Uterus (tissue), 4 donors: ENCODE measurements at places on chromosomes 7 and 10. TPM values are rescaled to one million over a fixed set of nuclear protein-coding genes. Genes with fewer than 3 reads are reported as not detected.

DNA sequence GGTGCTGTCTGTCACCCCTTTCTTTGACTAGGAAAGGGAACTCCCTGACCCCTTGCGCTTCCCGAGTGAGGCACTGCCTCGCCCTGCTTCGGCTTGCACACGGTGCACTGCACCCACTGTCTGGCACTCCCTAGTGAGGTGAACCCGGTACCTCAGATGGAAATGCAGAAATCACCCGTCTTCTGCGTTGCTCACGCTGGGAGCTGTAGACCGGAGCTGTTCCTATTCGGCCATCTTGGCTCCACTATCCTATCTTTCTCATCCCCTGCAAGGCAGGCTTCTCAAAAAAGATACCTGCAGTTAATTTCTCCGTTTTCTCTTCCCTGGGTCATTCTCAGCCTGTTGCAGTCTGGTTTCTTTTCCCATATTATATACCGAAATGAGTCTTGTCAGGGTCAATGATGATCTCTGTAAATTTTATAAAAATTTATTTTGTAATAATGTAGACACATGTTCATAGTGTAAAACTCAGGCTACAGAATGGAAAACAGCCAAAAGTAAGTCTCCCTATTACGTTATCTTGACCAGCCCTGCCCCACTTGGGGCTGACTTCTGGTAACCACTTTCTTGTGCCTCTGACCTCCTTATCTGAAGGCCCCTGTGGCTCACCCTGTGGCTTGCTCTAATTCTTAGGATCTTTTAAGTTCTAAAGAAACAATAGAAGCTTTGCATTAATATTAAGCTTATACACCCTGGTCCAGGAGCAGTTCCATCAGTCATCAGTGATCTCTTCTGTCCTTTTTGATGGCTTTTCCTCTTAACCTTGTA is 20.7 kb downstream of the BLVRA start:
- H3K4me3 ChIP-seq = no peak overlapping the region
- DNase-seq = no peak
- no peaks in the 10 kb centered on the region for H3K4me1 ChIP-seq
- H3K36me3 ChIP-seq = no peaks in the 10 kb centered on the region
- no peaks in the 10 kb centered on the region for H3K27me3 ChIP-seq

DNA sequence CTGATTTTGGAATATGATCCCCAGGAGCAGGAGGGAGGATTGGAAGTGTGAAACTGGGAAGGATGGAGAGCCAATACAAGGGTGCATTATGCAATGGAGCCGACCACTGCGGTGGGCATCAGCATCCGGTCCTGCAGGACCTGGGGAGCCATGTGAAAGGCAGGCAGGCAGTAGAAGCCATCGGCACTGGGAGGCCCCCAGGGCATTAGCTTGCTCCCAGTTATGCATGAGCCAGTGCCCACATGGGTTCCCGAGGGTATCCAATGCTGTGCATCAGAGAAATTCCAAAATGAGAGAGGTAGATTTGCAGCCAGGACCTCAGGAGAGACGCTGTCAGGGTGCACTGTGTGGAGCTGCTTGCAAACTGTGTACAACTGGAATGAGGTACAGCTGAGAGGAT is 8.7 kb upstream of the KCP start:
- no peak overlapping the region for H3K27ac ChIP-seq
- no peaks in the 10 kb centered on the region for H3K4me1 ChIP-seq
- H3K27me3 ChIP-seq = no peaks in the 10 kb centered on the region
- H3K36me3 ChIP-seq = no peaks in the 10 kb centered on the region
- no peak for DNase-seq

DNA sequence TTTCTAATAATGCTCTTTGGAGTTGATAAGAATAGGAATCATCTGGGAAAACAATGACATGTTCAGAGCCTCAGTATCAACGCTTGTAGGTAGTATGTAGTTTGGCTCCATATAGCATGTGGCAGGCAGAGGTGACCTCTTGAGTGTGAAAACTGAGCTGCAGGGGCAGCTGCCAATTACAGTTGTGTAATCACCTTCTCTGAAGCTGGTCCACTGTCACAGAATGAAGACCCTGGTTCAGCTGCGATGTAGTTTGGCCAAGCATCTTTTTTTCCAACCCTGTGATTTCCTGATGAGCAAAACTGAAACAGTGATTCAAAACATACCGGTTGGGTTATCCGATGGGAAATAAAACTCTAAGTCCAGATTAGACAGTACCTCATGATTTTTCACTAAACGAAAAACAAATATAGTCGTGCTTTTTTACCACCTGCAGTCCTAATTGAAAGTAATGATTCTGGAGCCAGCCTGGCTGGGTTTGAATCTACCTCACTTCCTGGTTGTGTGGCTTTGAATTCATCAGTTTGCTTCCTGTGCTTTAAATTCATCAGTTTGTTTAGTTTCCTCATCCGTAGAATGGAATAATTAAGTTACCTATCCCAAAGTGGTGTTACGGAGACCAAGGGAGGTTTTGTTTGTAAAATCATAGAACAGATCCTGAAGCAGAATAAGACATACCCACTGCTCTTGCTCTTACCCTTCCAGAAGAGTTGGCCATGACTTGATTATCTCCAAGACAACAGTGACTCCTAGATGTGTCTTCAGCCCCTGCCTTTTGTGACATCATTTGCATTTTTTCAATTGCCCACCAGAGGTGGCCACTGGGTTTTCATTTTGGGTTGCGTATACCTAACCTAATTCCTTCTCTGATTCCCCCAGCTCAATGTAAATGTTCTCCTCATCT is 87.4 kb downstream of the CELF2 start:
- H3K36me3 ChIP-seq = no peaks in the 10 kb centered on the region
- no peak overlapping the region for H3K4me3 ChIP-seq
- no peak for DNase-seq
- no peaks in the 10 kb centered on the region for H3K27me3 ChIP-seq
- H3K4me1 ChIP-seq = no peaks in the 10 kb centered on the region

Gene CRYGN
- total RNA-seq = 2.9 TPM

Gene PAX2
- 0.64 TPM for total RNA-seq

DNA sequence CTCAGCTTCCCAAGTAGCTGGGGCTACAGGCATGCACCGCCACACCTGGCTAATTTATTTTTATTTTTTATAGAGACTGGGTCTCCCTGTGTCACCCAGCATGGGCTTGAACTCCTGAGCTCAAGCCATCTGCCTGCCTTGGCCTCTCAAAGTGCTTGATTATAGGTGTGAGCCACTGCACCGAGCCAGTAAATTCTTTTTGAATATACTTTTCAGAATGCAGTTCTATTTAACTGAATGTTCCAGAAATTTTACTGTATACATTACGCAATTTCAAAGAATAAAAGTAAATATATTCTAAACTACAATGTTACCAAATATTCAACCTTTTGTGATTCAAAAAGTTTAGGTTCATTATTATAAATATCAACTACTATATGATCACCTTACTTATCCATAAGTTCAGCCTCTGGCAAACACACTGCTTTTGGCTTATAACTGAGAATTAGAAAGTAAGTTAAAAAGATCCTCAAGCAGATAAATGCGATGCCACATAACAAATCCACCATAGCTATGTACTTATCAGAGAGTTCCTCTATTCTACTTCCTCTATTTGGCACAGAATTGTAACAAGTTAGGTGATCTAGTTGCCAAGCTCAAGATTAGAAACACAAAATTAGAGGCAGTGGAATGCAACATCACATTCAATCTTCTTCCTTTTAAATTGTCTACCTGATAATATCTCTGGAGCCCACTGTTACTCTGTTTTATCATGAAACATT is 118.2 kb downstream of the ANK3 start:
- no peak overlapping the region for H3K4me3 ChIP-seq
- no peaks in the 10 kb centered on the region for H3K4me1 ChIP-seq
- H3K36me3 ChIP-seq = no peaks in the 10 kb centered on the region
- no peak overlapping the region for H3K27ac ChIP-seq
- H3K27me3 ChIP-seq = no peaks in the 10 kb centered on the region
- DNase-seq = no peak

Gene RASSF4
- 8.4 TPM for total RNA-seq

DNA sequence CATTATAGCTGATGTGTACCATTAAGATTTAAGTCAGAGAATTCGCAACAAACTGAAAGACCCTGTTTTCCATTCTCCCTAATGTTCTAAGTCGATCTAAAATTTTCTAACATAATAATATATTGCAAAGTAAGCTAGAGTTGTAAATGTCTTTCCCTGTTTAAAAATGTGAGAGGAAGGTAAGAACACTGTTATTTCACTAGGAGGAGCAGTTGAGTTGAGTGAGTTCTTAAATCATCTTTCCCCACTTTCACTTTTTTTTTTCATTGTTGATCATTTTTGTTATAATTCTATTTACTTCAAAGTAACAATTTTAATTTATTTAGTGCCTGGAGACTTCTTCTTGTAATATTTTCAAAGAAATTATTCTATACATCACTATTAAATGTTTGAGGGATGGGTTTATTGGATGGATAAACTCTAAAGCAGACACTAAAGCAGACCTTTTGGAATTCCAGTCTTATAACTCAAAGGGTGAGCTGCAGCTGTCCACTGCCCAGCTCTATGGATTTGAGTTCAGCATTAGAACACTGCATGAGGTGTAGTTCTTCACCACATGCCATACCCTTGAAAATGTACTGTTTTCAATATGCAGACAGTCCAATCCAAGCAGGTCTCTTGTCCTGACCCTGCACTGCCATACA is 181.3 kb upstream of the FZD1 start:
- H3K4me1 ChIP-seq = peaks cover 7% of the 10 kb centered on the region
- DNase-seq = no peak
- H3K4me3 ChIP-seq = no peak overlapping the region
- H3K27ac ChIP-seq = peak overlapping the region; percentile 24
- no peaks in the 10 kb centered on the region for H3K36me3 ChIP-seq

GRCh38 chr7:153522261-153522660 is 529.9 kb upstream of the DPP6 start:
- no peaks in the 10 kb centered on the region for H3K27me3 ChIP-seq
- no peak overlapping the region for H3K4me3 ChIP-seq
- H3K27ac ChIP-seq = peak overlapping the region; percentile 87
- no peaks in the 10 kb centered on the region for H3K36me3 ChIP-seq
- peak; percentile 69 for DNase-seq

GRCh38 chr7:131011976-131012375 is 278.0 kb upstream of the KLF14 start:
- no peaks in the 10 kb centered on the region for H3K27me3 ChIP-seq
- no peaks in the 10 kb centered on the region for H3K36me3 ChIP-seq
- no peak overlapping the region for H3K4me3 ChIP-seq
- H3K4me1 ChIP-seq = peaks cover 20% of the 10 kb centered on the region

GRCh38 chr7:96786261-96786997 is 76.8 kb upstream of the SEM1 start:
- H3K4me1 ChIP-seq = no peaks in the 10 kb centered on the region
- peak; percentile 15 for DNase-seq
- no peak overlapping the region for H3K4me3 ChIP-seq
- H3K27me3 ChIP-seq = no peaks in the 10 kb centered on the region
- H3K36me3 ChIP-seq = no peaks in the 10 kb centered on the region

DNA sequence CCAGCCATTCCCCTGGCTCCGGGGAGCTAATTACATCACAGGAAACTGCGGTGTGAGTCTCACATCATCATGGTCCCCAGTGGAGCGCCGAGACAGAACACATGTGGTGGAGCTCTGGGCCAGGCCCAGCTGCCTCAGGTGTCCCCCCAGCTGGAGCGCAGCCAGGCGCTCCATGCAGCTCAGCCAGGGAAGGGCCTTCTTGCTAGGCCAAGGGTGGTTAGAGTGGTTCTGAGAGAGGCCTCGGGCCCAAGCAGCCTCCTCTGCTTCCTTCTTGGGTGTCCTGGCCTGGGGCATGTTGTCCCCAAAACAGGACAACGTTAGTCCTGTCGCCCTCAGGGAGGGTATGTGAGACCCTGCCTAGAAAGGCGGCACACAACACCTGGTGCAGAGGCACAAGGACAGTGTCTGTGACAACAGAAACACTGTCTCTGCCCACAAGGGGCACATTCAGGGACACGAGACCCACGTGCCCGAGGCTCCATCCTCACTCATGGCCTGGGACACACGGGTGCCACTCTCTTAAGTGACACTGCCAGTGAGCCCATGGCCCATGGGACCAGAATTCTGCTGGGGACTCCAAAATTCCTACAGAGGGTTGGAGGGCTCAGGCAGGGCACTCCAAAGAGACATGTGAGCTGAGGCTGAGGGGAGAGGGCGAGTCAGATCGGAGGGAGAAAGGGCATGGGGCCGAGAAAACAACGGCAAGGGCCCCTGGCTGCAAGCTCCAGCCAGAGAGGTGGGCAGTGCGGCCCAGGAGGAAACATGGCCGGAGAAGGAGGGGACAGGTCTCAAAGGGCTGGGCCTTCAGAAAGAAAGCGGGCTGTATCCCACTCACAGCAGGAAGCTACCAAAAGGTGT is 37.0 kb upstream of the RET start:
- H3K4me1 ChIP-seq = no peaks in the 10 kb centered on the region
- no peak overlapping the region for H3K27ac ChIP-seq
- no peak overlapping the region for H3K4me3 ChIP-seq
- no peaks in the 10 kb centered on the region for H3K36me3 ChIP-seq

DNA sequence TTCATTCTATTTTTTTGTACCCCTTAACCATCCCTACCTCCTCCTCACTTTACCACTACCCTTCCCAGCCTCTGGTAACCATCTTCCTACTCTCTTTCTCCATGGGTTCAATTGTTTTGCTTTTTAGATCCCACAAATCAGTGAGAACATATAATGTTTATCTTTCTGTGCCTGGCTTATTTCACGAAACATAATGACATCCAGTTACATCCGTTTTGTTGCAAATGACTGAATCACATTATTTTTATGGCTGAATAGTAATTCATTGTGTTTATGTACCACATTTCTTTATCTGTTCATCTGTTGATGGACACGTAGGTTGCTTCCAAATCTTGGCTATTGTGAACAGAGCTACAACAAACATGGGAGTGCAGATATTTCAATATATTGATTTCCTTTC is 24.1 kb downstream of the ATRNL1 start:
- DNase-seq = no peak
- no peaks in the 10 kb centered on the region for H3K4me1 ChIP-seq
- no peaks in the 10 kb centered on the region for H3K27me3 ChIP-seq
- no peak overlapping the region for H3K4me3 ChIP-seq
